NCI-H226 (cell line): ENCODE measurements at places on chromosomes 4 and X.

GRCh38 chrX:21798677-21799219 lies 40.7 kb upstream of the MBTPS2 start:
- peak; percentile 90 for DNase-seq

GRCh38 chr4:160175064-160175643 lies 1072.3 kb downstream of the RAPGEF2 start:
- no peak for DNase-seq

GRCh38 chrX:11267425-11267824 lies 25.8 kb upstream of the AMELX start:
- no peak for DNase-seq

DNA sequence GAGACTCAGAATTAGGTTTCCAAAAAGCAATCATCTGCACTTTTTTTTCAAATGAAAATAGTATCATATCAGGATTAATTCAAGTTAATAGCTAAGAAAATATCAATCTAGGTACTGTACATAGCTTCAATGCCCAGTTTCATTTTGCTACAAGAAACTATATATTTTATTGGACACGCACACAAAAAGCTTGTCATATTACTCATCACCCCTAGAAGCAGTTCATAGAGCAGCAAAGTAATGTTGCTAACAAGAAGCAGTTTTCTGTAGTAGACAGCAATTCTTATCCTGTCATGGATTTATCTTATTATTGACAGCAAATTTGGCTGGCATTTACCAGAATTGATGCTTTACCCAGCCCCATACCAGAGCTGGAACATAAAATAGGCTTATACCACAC lies 52.3 kb upstream of the LSM6 start:
- no peak for DNase-seq

DNA sequence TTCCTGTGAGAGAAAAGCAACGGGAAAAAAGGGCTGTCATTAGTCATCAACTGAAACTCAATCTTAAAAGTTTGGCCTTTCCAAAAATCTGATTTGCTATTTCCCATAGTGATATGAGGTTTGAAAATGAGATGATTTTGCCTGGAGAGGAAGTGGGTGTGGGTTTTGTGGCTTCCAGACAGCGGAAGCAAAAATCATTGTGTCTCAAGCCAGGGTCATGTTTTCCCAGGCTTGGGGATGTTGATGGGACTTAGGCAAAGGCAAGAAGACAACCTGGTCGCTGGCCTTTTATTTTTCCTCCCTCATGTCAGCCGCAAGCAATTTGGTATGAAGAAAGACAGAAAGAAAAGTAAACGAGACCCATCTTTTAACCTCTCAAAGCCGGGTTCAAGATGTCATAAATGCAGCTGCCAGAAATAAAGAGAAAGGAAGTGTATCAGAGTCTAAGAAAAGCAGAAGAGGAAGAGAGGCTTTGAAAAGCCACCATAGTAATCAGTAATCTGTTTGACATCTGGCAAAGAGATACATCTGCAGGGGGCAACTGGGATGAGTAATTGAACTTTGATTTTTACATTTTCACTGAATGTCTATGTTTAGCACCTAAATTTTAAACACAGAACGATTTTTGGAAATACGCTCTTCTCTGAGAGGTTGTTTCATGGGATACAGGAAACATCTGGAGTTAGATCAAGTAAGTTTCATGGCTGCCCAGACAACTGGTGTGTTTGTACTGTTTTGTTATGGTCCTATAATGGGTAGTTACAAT lies 521.6 kb upstream of the SLIT2 start:
- DNase-seq, result peak; percentile 20
